Fibroblast of skin of left quadriceps (primary cell): ENCODE measurements at places on chromosomes 11 and 22.

GRCh38 chr11:78290293-78291176 is 101.8 kb downstream of the USP35 start:
- peak; percentile 29 for DNase-seq

DNA sequence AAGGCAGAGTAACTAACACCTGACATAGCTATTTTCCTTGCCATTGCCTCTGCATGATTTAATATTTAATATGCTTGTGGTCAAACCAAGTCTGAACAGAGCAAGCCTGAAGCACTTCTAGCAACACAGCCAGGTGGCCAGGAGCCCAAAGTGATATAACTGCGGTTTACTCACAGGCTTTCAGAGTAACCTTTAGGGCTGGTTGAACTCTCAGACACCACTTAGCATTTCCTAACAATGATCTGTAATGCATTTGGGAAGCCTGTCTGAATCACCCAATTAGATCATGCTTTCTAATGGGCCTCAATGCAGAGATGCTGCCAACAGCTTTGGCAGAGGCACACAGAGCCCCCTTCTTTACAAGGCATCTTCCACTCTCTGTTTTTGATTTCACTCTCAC is 96.1 kb downstream of the FDX1 start:
- peak; percentile 66 for DNase-seq

- no peak for DNase-seq
Observed at GRCh38 chr11:13964771-13965074, 2.2 kb downstream of the SPON1 start.

DNA sequence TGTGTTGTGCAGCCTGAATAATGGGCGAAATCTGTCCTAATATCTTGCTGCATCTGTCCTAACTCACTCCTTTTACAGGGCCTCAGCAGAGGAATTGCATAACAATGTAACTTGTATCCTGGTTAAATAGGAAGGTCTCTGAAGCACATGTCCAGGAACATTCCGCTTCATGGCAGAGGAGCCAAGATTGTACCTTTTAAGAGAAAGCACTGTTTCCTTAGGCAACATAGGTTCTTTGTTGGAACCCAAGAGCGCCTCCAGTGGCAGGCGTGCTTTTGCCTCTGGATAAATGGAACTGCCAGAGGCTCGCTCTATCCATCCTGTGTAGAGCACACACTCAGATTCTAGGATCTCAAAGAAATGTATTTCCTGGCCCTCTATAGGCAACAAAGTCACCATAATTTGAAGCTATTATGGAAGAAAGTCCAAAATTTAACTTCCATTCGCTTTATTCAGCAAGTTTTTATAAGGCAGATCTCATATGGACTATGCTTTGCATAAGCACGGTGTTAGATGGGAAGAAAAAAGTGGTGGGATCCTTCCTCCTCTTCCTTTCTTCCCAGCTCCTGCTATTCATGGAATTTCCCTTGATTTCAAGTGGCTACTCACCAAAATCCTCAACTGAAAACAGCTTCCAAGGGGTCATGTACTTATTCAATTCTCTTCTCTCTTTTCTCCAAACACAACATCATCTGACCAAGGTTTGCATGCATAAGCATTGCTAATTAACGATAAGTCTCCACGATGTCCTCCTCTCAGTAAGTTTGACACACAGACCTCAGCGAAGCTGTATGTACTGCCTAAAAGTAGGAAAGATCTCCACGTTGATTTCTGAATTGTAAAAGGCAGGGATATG is at the start of gene BLID:
BLID (minus strand) TSS at position 692 of the 856 bp plus-strand sequence; CDS start at position 399, 293 bp downstream.
- DNase-seq: no peak

DNA sequence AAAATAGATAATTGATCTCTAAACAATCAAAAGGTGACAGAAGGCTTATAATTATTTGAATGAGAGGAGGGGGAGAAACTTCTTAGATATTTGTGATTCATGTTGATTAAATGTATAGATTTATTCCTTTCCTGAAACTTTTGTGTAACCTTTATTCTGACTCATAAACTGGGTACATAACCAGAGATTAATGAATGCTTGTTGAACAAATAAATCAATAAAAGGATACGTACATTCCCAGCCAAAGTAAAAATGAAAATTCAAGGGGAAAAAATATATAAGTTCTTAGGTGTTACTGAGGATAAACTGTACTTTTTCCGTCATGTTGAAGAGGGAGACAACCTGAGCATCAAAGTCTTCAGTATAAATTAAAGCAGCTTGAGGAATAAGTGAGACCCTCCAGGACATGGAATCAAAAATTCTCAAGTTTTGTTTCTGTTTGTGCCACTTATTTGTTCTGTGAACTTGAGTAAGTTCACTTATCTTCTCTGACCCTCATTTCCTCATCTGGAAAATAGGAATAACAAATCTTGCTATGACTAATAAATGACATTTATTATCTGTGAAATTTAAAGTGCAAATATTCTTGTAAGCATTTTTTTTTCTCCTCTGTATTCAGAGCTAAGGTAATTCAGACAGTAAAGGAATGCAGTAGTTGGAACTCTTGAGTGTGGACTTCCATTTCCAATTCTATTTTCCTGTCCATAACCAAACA is 195.4 kb downstream of the METTL15 start:
- DNase-seq: no peak

- no peak for DNase-seq
Observed at GRCh38 chr11:73914284-73914683, 36.5 kb upstream of the DNAJB13 start.

- DNase-seq: no peak
Observed at GRCh38 chr11:43493431-43493830, 134.7 kb downstream of the TTC17 start.

- DNase-seq: no peak
Observed at GRCh38 chr22:25656724-25657123, 85.3 kb upstream of the MYO18B start.

DNA sequence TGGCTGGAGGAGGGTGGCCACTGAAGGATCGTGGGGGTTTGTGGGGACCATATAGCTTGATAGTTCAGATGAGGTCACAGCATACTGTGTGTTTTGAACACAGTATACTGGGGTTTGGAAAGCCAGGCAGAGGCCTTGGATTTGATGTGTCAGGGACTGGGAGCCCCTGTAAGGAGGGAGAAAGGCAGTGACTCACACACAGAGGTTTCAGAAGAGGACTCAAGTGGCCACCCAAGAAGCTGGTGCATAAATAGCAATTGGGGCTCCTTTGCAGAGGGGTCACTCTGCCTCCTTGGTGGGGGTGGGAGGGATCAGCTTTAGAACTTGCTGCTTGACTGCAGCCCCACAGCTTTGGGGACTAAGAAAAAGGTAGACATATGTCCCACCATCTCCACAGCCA is 39.3 kb downstream of the SLC5A1 start:
- DNase-seq: no peak

DNA sequence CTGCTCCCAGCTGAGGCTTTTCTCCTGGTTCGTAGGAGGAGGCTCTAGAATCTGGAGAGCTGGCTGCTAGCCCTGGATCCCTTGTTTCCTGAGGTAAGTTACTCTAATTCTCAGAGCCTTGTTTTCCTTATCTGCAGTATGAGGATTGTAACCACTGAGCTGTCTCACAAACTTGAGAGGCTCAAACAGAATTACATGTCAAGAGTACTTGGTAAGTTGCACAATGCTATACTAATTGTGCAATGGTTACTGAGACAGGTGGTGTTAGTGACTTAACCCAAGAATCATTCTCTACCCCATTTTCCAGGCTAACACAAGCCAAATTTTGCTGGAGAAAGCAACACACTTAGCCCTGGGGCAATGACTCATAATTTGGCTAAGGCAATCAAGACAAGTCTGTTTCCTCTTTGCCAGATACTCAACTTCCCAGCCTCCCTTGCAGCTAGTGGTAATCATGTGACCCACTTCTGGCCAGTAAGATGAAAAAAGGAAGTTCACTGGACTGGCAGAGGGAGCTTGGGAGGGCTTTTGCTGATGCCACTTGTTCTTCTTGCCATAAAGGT is 348.0 kb downstream of the TENM4 start:
- DNase-seq: peak; percentile 99

DNA sequence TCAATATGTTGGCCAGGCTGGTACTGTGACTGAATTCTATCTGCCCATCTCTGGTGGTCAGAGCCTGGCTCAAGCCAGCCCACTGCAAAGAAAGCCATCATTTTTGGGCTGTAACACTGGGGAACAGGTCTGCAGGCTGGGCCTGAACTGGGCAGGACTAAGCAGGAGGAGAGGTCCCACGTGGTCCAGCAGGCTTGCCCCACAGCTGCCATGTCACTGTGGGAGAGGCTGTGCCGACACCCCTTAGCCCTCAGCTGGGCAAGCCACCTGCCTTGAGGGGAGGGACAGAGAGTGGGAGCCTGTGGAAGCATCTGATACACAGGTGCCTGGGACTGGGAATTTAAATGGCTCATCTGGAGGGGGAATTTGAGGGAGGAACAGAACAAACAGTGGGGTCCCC is 66.7 kb upstream of the CLTCL1 start:
- DNase-seq: no peak

GRCh38 chr11:116342148-116342547 is 430.6 kb downstream of the BUD13 start:
- no peak for DNase-seq

DNA sequence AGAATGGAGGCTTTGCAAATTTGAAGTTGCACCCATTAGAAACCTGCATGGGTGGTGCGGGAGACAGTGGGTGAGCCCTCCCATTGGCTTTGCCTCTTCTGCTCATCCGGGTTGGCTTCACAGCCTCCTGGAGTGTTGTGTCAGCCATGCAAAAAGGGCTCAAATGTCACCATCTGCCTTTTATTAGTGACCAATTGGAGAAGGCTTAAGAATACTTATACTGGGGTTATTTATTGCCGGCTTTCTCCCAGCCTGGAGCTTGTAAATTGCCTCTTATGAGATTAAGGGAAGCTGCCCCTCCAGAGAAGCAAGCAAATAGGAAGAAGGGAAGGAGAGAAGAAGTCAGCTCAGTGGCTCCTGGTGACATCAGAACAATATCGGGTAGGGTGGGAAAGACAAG is 182.6 kb downstream of the ST3GAL4 start:
- DNase-seq: no peak

GRCh38 chr22:34067031-34067430 is 146.8 kb upstream of the LARGE1 start:
- no peak for DNase-seq

GRCh38 chr11:10349806-10350205 is 44.9 kb downstream of the ADM start:
- DNase-seq: no peak

DNA sequence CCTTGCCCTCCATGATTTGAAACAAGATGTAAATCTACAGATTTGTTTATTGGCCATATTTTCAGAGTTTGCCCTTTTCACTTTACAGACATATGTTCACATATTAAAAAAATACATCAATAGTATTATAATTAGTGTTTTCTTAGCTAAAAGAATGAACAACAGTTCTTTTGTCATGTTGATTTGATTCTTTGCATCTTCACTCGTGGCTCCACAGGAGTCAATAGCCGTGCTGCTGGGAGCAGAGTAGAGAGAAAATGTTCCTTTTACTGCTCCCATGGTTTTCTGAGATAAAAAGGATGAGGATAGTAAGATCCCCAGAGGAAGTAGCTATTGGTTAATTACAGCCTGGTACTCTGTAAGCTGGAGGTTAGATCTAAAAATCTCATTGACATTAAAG is 151.2 kb downstream of the PGR start:
- no peak for DNase-seq

DNA sequence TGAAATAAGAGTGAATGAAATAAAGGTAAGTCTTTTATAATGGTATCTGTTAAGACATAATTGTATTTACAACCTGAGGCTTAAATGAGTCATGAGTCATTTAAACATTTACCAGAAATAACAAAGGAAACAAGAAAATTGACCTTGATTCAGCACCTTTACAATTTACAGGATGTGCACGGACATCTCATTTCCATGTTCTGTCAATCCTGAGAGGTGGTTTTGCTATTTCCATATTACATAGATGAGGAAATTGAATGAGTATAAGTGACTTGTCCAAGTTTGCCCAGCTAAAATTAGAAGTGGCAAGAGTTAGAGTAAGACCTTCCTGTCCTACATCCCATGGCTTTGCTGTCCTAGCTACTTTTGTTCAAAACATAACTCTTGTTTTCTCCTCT is 89.1 kb downstream of the TRIM44 start:
- DNase-seq: no peak

- DNase-seq: no peak
Observed at GRCh38 chr11:88631497-88631896, 294.0 kb upstream of the CTSC start.

DNA sequence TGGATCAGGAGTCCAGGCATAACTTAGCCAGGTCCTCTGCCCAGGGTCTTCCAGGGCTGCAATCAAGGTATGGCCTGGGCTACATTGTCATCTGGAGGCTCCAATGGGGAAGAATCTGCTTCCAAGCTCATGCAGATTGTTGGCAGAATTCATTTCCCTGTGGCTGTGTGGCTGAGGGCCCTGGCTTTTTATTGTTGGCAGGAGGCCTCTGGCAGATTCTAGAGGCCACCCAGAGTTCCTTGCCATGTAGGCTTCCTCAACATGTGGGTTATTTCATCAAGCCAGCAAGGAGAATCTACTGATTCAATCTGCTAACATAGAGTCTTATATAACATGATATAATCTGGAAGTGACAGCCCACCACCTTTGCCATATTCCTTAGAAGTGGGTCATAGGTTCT is 16.4 kb upstream of the EP300 start:
- DNase-seq: no peak

- DNase-seq: peak; percentile 94
Observed at GRCh38 chr11:65606876-65607613, 7.0 kb downstream of the MAP3K11 start.

DNA sequence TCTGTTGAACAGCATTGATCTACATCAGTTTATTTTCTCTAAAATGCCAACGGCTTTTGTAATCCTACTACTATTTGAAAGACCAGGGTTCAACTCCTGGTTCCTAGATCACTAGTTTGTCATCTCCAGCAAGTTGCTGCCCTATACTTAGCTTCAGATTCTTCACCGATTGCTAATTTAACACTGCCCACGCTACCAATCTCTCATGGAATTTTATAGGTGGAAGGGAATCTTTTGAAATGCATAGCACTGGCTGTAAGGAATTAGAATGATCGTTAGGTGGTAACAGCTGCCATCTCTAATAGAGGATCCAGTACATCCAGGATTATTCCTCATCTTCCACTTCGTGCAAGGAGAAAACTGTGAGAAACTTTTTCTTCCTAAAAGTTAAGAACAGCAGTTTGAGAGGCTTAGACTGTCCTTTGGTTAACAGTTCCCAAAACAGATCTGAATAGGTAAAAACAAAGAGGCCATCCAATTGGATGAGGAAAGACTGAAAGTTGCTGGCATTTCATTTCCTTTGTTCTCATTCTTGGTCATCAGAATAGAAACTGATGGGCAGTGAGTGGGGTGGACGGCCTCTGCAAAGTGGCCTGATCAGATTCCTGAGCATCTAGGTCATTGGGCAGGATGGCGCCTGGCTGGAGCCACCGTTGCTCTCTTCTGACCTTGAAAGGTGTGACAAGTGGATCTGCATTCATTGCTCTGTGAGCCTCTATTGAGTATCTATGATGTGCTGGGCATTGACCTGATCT is 236.3 kb upstream of the SORL1-AS1 start:
- DNase-seq: no peak

GRCh38 chr11:73660497-73661034 is 14.2 kb downstream of the PLEKHB1 start:
- DNase-seq: no peak

DNA sequence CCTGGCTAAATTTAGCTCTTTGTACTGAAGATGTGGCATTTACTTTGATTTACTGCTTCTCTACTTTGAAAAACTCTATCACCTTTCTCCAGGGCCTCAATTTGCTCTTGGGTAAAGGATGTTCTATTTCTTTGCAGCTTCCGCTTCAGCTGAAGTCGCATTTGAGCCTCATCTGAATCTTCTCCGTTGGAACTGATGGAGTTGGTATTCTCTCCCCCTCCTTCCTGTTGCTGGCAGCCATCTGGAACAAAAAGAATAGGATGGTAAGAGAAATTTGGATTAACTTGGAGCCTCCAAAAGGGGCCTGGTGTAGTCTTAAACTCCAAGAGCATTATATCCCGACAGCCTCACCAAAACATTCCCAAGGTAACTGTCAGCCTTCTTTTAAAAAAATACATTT is 16.6 kb downstream of the PAX6 start:
- no peak for DNase-seq
